Activated T-helper 1 cell treated with anti-CD3 and anti-CD28 coated beads, Interleukin-2, amount 50 U/mL, for 16 hours (primary cell): ENCODE measurements at places on chromosomes 3 and 15.
A peak's percentile ranks its signal among the peaks of the same experiment; 100 is the strongest.

GRCh38 chr3:176574786-176575185, 622.5 kb downstream of the TBL1XR1 start:
- DNase-seq: no peak

GRCh38 chr3:9955067-9955502, 2.9 kb upstream of the PRRT3 start:
- no peak for DNase-seq

DNA sequence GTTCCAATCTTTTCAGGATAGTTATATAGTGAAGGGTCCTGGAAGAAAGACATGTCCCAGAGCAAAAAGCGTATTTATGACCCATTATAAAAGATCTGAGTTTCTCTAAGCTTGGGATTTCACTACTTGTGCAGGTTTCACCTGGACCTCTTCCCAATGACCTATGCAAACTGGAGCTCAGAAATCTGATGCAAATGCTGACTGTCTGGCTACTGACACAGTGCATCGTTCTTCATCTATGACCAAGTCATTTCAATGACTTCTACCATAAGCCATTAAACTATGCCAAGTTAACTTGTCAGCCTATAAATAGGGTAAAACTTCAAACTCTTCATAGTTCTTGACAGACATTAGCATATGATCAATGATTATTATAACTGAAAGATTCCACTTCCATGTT, 11.1 kb downstream of the STAG1 start:
- DNase-seq: no peak

GRCh38 chr3:19947549-19948225, 790 bp downstream of the RAB5A start:
- peak; percentile 12 for DNase-seq

- DNase-seq: no peak
These were observed 22.0 kb upstream of the LCTL start for GRCh38 chr15:66587749-66588148.

GRCh38 chr3:188316021-188316722, 162.2 kb downstream of the LPP start:
- no peak for DNase-seq

DNA sequence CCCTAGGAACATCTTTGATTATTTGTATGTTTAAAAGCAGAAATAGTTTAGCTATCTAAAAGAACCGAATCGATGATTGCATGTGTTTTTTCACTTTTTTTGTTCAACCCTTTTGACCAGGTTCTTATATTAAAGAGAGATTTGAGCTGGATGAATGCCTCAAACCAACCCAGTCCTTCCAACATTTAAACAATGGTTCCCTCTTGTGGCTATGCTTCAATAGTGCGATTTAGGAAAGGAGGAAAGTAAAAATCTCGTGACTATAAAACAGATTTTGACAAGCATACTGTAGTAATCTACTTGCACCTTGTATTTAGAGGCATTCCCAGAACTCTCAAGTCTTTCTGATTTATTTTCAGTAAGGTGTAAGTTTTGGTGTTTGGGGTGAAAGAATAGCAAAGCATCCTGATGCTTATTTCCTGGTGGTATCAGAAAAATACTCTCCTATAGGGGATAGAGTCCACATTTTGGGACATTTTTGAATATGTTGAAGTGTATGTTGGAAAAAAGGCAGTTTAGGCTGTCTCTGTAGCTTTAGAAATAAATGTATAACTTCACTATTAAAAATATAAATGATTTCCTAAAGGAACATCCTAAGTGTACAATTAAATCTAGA, 159.6 kb upstream of the KCNH8 start:
- DNase-seq: no peak

- no peak for DNase-seq
These were observed 555.0 kb upstream of the CCDC54 start for GRCh38 chr3:106822204-106822603.

GRCh38 chr3:133944641-133945380, 49.1 kb upstream of the RAB6B start:
- DNase-seq: no peak

DNA sequence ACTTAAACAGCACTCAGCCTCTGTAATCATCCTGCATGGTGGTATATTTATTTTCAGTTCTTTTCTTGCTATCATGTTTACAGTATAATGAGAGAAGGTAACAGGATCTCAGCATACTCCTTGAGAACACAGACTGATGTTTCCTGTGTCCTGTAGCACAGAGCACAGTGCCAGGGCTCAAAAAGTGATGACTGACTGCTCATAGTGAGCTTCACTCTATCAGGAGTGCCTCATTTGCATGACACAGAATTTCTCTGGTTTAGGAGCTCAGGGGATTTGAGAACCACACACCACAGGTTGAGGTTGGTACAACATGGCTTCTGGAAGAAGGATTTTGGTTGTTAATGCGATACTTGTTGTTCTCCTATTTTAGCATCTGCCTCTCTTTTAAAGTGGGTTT, 68.5 kb upstream of the SLC2A2 start:
- DNase-seq: no peak

DNA sequence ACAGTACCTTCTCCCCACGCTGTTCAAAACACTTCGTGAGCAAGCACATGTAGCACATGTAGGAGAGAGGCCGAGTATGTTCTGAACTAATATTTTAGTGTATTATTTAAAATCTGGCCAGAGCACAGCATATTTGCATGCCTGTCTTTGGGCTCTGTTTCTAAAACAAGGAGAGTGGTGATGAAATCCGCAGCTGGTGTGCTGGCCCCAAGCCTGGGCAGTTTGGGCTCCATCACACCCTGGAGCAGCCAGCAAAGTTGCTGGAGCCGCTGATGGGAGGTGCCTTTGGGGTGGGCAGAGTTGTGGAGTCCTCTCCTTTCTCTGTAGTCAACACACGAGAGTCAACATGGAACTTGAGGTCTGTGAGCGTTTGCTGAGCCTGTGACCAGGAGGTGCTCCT, 116.6 kb downstream of the SLCO3A1 start:
- no peak for DNase-seq

DNA sequence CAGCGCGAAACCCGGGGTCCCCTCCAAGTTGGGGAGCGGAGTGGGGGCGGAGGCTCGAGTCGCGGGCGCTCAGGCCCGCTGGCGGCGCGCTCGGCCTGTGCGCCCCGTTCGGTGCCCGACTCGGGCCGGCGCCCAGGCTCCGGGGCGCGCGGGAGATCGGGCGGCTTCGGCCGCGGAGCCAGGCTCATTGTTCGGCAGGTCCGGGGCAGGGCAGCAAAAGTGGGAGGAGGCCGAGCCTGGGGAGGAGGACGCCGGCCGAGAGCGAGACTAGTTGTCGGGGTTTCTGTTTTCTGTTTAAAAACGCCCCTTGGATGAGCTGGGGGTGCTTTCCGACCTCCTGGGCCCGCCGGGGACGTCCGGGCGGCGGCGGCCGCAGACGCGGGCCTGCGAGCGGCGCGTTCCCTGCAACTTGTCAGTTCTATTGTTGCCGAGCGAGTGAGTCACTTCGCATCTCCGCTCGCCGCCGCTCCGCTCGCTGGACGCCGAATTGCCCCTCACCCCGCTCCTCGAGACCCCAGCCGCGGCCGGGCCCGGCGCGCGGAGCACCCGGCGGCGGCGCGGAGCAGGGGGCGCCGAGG, 676 bp downstream of the TCF12 start:
- peak; percentile 35 for DNase-seq

GRCh38 chr3:174498638-174499037, 360.5 kb upstream of the NAALADL2 start:
- DNase-seq: no peak

DNA sequence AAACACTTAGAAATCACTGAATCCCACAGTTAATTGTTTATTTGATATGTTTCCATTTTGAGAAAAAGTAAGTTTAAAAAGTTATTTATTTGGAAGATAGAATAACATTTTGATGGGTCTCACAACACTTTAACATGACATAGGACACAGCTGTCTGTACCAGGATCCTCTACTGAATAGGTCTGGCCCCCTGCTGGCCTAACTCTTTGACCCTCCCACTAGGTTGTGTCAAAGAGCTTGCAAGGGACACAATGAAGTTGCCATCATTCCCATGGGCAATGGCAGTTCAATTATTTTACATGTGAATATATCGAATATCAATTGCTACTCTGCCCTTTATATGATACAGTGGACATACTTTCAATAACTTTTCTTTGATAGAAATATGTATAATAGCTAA, 138.9 kb downstream of the EPHA3 start:
- no peak for DNase-seq

DNA sequence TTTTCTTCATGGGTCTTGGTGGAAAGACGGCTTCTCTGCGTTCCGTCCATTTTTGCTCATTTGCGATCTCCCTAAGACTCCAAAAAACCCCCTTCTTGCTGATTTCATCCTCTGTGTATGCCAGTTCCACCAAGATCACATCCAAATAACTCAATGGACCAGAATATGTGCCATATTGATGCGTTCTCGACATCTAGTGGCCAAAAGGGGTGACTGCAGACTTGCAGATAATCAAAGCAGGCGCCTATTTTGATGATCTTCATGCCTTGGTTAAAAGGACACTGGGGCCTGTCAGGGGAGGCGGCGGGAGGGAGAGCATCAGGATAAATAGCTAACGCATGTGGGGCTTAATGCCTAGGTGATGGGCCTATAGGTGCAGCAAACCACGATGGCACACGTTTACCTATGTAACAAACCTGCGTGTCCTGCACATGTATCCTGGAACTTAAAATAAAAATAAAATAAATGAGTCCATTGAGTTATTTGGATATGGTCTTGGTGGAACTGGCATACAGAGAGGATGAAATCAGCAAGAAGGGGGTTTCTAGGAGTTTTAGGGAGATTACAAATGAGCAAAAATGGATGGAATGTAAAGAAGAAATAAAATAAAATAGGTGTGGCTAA, 104.2 kb upstream of the RAD18 start:
- no peak for DNase-seq

DNA sequence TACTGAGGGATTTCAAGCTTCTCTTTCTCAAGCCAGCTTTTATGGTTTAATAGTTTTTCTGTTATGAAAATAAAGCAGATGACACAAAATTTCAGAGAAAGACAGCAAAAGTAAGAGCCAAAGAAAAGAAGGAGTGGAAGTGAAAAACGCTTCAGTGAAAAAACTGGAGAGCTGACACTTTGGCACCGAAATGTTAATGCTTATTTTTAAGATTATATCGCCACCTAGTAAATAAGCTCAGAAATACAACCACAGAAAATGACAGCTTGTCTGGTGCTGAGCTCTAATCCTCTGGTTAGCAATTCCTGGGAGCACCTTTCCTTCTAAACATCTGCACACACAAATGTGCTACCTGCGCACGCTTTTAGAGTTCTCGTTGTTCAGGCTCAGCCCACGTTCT, 101.6 kb downstream of the ZPLD1 start:
- no peak for DNase-seq

DNA sequence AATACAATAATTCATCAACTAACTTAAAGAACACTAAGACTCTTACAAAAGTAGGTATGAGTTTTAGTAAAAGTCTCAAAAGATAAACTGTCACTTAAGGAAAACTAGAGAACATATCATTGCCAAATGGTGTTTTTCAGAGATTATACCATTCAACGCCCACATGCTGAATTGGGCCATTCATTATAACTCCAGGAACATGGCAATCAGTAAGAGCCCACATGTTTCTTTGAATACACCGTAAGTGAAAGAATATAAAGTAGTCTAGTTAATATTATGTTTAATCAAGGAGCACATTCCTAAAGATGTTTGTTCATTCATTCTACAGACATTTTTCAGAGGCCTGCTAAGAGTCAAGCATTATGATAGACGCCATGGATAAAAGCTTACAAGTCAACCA, 22.9 kb downstream of the B3GNT5 start:
- no peak for DNase-seq
